Adipocyte (in vitro differentiated cells): ENCODE measurements at places on chromosomes 4 and X.

DNA sequence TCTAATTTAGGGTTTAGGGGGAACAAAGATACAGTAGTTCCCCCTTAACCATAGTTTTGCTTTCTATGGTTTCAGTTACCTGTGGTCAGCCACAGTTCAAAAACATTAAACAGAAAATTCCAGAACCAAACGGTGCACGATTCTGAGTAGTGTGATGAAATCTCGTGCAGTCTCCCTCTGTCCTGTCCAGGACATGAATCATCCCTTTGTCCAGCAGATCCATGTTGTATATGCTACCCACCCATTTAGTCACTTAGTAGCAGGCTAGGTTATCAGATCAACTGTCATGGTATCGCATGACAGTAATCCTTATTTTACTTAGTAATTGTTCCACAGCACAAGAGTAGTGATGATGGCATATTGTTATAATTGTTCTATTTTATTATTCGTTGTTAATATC, 556.1 kb downstream of the IL1RAPL1 start:
- peak; percentile 15 for DNase-seq

GRCh38 chrX:36087366-36087765, 167.8 kb downstream of the CFAP47 start:
- DNase-seq = no peak

DNA sequence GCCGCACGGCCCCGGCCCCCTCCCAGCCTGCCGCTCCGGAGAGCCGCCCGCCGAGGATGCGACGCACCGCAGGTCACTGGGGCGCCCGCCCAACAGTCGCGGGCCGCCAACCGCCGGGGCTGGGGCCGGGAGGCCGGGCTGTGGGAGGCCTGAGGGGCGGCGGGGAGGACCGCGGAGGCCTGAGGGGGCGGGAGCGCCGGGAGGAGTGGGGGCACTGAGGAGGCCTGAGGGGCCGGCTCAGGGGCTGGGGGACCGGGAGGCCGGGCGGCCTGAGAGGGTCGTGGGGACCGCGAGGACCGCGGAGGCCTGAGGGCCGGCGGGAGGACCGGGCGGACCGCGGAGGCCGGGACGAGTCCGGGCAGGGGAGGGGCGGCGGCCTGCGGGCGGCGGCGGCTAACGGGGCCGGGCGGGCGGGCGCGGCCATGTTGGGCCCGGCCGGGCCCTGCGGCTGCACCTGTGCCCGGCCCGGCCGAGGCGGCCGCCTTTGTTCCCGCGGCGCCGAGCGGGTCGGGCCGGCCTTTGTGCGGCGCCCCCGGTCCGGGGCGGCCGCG, 353 bp downstream of the NSD2 start:
- peak; percentile 66 for DNase-seq

- DNase-seq = no peak
Observed at GRCh38 chrX:130592204-130592603, 190.4 kb downstream of the RBMX2 start.

DNA sequence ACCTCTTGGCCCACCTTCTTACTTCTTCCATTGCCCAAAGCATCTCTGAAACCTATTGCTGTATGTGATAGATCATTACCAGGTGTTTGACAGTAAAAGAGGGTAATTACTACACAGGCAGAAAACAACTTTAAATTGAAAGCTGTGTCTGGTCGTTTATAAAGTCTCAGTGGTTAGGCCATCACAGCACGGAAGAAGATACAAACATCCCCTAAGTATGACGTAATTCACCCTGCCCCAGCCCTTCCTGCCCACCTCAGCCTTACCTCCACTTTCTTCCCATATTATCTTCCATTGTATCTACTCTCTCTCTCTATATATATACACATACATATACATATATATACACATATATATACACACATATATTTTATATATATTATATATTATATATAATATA, 805.8 kb upstream of the PABPC4L start:
- DNase-seq = no peak

DNA sequence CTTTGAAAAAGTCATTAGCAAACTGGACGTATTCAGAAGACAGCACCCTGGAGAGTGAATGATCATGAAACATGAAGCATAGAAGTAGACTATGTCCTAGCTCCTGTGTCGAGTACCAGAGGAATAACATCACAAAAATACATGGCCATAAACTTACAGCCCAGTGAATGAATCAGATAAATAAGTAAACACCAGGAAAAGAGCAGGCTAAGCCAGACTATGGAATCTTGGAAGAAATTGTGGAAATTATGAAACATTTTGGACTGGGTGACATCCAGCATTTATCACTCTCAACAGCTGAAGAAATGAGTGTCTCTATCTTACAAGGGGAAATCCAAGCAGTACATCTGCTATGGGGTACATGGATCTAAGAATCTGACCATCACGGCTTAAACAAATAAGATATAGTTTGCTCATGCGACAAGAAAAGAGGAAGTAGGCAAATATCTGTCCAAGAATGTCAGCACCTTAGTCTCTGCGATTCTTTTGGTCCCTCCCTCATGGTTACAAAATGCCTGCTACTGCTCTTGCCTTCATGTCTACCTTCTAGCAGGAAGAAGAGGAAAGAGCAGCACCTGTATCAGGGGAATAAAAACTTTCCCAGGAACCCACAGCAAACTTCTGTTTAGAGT, 481.5 kb downstream of the BCOR start:
- DNase-seq = no peak

DNA sequence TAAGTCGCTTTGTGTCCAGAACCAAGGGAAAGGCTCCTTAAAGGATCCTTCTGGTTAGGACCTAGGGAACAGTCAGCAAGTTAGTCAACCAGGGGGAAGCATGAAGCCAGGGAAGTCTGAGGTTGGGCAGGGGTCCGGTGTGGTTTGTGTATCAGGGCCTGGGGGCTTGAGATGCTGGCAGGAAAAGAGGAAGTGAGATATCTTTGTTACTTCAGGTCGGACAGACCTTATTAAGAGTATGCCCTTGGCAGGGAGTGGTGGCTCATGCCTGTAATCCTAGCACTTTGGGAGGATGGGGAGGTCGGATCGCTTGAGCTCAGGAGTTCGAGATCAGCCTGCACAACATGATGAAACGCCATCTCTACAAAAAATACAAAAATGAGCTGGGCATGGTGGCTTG, 52.3 kb upstream of the TRPC5OS start:
- no peak for DNase-seq

DNA sequence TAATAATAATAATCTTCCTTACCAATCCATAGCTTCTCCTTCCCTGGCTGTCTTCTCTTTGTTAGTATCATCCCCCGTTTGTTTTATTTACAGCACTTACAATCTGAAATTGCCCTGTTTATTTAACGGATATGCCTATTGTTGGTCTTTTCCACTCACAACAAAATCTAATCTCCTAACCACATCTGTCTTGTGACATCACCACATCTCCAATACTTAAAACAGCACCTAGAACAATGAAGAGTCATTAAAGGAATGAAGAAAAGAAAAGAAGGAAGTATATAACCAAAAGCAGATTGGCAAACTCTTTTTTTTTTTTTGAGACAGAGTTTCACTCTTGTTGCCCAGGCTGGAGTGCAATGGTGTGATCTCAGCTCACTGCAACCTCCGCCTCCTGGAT, 38.7 kb upstream of the JADE1 start:
- no peak for DNase-seq

DNA sequence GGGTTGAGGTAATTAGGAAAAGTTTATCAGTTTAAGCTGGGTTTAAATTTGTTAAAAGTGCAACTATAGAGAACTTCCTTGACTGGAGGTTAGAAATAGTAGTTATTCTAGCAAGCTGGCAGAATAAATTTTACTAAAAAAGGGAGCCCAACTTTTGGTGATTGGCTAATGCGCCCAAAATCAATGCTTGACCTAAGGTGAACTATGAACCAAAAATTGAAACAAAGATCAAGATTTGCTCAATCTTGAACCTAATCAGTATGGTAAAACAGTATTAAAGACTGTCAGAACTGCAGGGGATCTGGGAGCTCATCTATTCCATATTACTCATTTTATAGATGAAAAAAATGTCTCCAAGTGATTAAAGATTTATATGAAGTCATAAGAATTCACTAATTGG, 6.1 kb upstream of the SPATA18 start:
- no peak for DNase-seq

GRCh38 chrX:24144528-24144927, 5.0 kb upstream of the ZFX start:
- no peak for DNase-seq

DNA sequence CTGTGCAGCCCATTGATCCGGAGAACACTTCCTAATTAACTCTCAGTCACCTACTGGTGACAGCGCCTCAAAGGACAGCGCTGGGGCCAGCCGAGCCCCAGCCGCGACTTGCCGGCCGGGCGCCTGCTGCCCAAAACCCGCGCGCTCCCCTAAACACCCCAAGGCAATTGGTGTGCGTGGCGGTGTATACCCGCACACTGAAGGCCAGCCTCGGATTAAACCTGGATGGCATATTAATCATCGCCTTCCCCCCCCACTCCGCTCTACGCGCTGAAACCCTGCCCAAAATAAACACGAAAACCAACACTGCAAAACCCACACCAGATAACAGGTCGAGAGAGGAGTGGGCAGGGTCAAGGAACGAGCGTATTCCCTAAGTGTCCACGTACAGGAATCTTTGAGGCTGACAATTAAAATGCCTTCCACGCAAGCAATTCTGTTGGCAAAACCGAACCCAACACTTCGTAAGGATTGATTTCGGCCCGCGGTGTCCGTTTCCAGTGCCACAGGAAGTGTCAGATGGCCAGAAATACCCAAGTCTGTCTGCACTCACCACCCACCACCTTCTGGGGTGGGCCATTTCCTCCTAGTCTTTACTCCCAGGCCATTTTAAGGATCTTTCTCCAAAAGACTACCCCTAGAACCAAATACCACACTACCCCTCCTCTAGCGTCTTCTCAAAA, 2.7 kb downstream of the BCOR start:
- peak; percentile 52 for DNase-seq

DNA sequence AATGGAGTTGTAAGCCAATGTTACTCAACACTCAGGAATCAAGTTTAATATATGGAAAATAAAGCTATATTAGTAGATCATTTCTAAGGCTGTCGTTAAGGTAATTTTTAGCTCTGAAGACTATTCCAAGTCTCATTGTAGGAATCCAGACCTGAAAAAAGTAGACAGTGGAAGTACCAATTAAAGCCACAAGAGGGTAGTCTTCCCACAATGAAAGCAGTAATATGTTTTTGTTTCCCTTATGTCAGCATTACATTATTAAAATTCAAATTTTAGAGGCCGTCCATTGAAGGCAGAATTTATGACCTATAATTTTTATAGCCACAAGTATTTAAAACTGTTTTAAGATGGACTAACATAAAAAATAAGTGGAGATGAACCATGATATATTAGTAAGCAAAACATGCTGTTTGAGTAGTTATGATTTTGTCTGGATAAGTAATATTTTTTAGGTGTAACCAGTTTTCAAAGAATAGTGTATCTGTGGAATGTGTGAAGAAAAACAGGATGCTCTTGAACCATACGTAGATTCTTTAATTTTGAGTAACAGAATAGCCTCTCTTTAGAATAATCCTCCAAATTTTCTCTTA, 372.6 kb upstream of the TECRL start:
- peak; percentile 72 for DNase-seq

DNA sequence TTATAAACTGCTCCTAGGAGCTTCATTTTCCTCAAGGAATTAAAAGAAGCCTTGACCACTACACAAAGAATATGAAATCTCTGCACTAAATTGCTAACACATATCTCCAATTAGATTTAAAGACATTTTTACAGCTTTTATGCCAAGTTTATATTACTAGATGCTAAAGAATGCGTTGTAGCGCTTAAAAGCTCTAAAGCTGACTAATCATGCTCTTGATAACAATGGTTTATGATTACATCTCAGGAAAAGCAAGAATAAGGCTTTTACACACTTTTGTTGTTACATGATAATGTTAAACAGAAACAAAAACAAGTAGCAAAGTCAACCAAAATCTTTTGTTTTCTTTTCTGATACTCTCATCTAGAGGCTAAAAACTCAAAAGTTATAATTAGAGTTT, 44.7 kb downstream of the SLC10A7 start:
- peak; percentile 1 for DNase-seq

GRCh38 chr4:56512166-56512565, 6.6 kb downstream of the ARL9 start:
- DNase-seq = peak; percentile 41

DNA sequence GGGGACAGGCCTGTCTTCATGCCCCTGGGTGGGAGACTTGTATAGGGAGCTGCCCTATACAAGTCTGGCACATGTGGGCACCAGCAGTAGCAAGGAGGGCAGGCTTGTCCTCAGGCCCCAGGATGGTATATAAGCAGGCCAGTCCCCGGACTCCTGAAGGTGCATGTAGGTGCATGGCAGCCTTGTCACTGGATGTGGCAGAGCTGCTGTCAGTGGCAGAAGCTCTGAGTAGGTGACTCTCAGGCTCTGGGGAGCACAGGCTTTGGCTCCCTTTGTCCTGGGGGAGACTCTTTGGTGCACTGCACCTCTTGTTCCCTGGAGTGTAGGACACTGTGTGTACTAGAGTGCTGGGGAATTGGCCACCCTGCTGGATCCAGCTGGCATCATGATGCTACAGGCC, 376.7 kb upstream of the DIPK2B start:
- no peak for DNase-seq

GRCh38 chr4:158625544-158625943, 46.1 kb downstream of the C4orf46 start:
- no peak for DNase-seq

GRCh38 chrX:148728901-148729300, 228.5 kb downstream of the AFF2 start:
- DNase-seq = no peak

- DNase-seq = no peak
Observed at GRCh38 chr4:94843216-94843615, 85.5 kb downstream of the BMPR1B start.

DNA sequence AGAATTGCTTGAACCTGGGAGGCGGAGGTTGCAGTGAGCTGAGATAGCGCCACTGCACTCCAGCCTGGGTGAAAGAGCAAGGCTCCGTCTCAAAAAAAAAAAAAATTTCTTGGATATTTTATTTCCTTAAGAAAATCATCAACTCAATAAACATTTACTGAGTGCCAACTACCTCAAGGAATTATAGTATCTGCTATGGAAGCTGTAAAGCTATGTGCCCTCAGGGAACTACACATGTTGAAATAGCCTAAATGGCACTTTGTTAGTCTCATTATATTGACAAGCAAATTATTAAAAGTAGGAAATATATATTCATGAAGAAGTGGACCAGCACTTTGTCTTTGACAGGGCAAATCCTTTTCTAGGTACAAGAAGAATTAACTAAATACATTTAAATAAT, 40.8 kb downstream of the ELOVL6 start:
- no peak for DNase-seq

- no peak for DNase-seq
Observed at GRCh38 chr4:15552557-15553362, 83.1 kb downstream of the CC2D2A start.

DNA sequence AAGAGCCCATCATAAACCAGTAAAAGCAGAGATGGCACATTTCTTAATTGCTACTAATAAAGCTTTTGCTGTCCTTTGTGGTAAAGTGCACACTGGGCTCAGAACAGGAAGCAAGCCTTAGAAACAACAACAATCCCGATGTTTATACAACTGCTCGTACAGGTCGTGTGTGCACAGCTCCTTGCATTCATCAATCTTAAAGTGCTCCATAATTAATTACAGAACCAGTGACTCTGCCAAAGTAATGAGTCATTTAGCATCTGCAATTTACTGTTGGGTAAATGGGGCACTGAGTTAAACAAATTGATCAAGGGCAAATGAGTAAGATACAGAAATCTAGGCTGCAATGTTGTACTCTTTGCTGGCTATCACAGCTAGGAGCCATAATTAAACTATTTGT, 61.3 kb upstream of the TXK start:
- DNase-seq = peak; percentile 36
